ENCODE measurements at places on chromosomes 13 and 19.
A peak's percentile ranks its signal among the peaks of the same experiment; 100 is the strongest.

DNA sequence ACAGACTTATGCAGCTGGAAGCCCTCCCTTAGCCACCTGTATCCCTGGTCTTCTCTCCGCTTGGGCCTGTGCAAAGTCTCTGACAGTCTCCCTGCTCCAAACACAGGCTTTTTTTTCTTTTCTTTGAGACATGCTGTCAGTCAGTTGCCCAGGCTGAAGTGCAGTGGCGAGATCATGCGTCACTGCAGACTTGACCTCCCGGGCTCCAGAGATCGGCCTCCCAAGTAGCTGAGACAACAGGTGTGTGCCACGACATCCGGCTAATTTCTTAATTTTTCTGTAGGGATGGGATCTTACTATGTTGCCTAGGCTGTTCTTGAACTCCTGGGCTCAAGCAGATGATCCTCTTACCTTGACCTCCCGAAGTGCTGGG is 1.6 kb downstream of the MZF1 start:
- DNase-seq = no peak

- DNase-seq = peak; percentile 50
Observed at GRCh38 chr19:51098365-51099046, 9.7 kb downstream of the CTU1 start.

DNA sequence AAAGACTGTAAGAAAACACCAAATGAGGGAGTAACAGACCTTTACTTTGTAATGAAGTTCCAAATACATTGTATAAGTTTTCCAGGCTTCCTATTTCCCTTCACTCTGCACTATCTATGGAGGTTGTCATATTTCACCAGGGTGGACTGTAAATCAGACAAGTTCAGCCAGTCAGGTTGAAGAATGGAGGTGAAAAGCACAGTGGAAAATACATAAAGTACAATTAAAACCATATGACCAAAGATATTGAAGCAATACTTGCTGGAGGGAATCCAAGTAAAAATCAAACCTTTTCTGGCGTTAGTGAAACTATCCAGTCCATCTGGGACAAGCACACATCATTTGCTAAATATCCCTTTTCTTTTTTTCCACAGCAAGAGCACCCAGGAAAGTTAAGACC is 3.2 kb downstream of the LHFPL6 start:
- no peak for DNase-seq

- DNase-seq = peak; percentile 51
Observed at GRCh38 chr19:35318679-35319448, 10.1 kb upstream of the CD22 start.

- no peak for DNase-seq
Observed at GRCh38 chr13:46041419-46041839, 11.1 kb downstream of the ZC3H13 start.

GRCh38 chr13:65453982-65454381 is 1776.2 kb downstream of the PCDH9 start:
- DNase-seq = no peak

DNA sequence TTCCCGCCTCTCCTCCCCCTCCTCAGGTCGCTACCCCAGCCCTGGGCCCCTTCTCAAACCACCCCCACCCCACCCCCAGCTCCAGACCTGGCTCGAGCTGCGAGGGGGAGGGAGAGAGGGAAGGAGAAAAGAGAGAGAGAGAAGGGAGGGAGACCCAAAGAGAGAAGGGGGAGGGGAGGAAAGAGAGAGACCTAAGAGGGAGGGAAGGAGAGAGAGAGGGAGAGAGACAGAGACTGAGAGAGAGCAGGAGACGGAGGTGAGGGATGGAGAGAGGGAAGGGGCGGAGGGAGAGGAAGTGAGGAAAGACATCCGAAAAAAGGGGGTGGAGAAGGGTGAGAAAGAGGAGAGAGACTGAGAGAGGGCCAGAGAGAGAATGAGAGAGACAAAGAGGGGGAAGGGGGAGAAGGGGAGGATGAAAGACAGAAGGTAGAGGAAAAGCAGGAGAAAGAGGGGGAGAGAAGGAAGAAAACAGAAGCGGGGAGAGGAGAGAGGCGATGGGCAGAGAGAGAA is 2.0 kb upstream of the SPACA6 start:
- no peak for DNase-seq

DNA sequence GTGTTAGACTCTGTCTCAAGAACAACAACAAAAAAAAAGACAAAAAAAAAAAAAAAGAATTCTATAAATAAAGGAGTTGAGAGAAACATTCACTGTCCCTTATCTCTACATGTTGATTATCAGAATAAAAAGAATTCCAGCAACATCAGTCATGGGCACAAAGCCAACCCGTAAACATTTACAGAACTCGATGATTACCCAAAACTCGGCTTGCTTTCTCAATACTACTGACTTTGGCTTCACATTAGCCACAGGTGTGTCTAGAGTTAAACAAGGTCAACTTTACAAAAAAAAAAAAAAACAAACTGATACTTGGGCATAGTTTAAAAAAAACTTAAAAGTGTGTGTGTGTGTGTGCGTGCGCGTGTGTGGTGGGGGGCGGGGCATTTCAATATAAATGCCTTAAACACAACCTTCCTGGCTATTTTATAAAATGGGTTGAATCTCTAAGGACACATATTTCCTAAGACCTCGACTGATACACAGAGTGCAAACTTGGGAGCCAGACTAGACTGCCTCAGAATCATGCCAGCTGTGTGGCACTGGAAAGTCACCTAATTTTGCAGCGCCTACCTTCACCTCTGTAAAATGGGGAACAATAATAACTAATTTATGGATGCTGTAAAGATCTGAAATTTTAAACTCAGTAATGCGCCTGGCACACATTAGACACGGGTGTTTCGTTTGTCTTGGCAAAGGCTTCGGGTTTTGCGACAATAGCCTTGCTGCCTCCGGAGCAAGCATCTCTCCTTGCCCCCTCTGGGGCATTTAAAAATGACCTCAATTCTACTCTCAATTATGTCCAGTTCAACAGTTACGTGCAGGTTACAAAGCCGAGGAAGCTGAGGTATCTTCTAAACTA is 922 bp downstream of the EBPL start:
- DNase-seq = no peak

- DNase-seq = no peak
Observed at GRCh38 chr13:40963927-40964326, 55.2 kb downstream of the ELF1 start.

DNA sequence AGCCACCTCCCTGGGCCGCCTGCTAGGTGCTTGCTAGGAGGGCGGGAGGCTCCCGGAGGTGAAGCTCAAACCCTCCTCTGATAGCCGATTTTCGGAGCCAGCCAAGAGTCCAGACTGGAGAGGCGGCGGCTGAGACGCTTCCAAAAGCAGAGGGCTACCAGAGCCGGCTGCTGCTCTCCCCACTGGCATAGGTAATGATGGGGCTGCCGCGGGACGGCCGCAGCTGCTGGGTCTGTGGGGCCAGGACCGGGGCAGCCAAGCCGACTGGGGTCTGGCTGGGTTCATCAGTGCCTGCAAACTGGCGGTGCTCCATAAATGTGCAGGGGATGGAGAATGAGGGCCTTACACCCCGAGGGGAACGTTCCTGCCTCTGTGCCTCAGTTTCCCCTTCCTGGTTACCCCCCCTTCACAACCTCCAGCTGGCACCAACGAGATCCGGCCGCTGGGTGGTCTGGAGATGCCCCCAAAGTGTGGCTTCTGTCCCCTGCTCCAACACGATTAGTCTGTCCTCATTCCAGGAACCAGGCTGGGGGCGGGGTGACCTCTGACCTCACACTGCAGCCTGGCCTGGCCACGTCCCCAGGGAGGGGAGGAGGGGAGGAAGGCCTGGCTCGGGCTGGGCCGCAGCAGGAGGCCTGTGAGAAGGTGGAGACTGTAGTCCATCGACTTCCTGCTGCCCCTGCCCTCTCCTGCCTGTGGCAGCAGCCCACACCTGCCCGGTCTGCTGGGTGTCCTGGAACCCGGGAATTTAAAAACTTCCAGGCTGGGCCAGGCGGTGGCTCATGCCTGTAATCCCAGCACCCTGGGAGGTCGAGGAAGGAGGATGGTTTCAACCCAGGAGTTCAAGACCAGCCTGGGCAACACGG is 3.8 kb upstream of the WDR18 start:
- DNase-seq = no peak

DNA sequence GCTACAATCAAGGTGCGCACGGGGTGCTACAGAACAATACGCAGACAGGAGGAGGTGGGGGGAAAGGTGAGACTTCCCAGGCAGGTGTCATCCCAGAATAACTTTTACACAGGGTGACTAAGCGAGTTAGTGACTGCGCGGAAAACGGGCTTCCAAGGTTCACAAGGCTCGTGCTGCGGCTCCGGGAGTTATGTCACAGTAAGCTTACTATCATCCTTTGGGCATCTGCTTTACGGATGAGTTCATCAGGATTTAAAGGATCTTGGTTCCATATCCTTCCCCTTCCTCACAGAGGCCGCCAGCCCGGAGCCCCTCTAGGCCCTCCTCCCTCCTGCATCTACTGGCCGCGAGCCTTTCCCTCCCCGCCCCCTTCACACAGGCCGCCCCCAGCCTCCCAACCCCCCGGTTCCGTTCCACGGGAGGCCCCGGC is 474 bp upstream of the IFT88 start:
- no peak for DNase-seq

GRCh38 chr13:94978516-94978915 is 266.2 kb upstream of the SOX21 start:
- DNase-seq = no peak

- DNase-seq = no peak
Observed at GRCh38 chr19:10920288-10920655, 8.2 kb downstream of the YIPF2 start.

DNA sequence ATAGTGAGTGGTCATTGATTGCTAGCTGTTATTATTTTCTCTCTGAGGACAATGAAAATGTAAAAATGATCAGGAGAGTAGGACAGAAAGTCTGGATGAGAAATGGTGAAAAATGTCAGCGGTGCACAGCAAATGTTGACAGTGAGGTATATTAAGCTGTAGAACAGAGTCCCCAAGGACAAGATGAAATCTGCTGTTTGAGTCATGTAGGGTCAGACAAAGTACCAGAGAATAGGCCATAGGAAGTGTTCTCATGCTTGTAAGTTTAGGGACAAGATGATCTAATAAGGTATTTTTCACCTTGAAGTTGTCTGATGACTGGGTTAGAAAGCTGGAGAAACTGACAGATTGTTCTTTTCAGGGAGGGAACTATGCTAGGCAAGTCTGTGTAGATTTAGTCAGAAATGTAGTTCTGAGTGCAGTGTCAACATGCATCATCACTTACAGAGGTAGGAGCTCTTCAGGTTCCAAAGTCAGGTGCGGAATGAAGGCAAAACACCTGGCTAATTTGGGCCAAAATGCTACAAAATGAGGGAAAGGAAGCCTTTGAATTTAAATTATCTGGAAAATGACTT is 369.3 kb downstream of the DLEU7 start:
- no peak for DNase-seq

DNA sequence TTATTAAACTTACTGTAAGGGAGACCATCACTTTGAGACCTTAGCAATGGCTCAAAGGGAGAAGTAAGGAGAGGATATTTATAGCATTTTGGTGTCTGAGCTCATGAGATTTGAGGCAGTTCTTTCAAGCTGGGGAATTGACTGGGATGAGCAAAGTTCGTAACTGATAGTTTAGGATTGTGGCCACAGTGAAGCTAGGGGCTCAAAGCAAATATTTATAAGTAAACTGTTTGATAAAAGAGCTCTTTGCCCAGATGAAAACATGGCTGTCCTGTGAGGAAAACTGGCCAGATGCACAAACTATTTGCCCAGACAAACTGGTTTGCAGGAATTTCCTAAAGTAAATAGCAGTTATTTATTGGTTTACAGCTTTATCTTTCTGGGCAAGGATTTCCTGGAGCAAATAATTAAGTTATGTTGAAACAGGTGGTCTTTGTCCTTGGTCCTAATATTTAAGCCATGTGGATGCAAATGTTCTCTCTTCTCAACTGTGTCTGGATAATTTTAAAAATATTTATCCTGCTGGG is 59.7 kb upstream of the TMTC4 start:
- no peak for DNase-seq

GRCh38 chr19:13993590-13994300 is 12.4 kb downstream of the RFX1 start:
- no peak for DNase-seq

DNA sequence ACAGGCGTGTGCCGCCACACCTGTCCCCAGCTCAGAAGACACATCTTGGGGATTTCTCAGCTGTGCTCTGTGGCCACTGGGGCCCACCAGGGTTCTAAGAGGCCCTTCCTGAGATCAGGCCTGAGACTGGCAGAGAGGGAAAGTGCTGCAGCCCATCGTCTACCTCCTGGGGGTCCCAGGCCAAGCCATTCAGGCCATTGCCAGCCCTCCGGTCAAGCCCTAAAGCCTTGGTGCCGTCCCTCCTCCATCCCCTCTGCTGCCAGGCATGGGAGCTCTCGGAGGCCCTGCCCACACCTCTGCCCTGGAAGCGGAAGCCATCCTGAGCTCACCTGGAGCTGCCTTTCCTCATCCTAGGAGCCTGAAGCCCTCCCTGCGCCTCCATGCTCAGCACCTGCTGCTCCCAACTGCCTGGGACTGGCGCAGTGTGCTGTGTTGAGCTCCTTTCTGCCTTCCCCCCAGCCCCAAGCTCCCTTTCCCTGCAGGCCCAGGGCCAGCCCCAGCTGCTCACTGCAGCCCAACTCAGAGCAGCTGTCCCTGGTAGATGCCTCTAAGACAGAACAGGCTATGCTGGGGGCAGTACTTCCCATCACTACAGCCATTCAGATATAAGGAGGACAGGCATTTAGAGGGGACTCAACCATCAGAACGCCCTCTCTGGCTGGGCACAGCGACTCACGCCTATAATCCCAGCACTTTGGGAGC is 2.9 kb downstream of the SLC7A9 start:
- DNase-seq = no peak

DNA sequence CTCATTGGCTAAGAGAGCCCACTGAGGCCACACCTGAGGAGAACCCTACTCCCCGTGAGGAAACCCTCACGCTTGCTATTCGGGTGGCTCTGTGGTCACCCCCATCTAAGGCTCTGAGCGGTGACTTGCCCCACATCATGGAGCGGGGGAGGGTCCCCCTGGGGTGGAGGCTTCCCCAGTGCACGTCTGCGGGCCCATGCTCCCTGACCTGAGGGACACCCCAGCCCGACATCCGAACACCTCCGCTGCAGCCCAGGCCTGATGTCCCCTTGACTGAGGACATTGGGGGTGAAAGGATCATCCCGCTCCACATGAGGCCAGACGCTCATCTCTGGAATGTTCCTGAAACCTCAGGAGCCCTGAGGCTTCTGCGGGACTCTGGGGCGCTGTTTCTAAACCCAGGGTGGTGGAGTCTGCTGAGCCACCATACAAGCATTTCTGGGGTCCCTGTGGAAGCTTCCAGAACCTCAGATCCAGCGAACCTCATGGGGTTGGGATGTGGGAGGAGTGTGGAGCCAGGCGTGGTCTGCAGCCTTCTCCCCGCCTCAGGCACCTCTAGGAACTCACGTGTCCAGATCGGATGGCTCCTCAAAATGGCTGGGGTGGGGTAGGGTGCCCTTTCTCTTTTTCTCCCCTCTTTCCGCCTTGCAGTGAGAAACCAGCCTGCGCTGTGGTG is 19.9 kb downstream of the TMED1 start:
- DNase-seq = no peak

DNA sequence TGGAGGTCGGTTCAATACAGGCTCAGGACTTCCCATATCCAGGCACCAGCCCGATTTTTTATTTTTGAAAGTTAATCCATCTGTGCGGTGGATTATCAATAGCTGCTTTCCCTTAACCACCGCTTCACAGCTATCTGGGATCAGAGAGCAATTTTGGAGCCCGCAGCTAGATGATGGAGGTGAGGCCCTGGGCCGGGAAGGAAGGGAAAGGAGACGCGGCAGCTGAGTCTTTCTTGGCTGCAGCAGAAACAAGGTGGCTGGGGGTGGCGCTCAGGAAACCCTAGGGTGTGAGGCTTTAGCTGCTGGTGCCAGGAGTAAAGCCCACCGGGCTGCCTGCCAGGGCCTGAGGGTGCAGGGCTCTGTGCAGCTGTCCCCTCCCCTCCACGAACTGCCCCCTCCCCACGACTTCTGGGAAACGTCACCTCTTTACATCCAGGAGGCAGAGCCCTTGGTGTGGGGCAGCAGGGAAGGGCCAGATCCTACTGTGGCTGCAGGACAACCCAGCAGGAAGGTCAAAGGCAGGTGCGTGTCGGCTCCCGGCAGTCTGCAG is 307.0 kb downstream of the ZNF536 start:
- DNase-seq = no peak

All from activated CD4-positive, alpha-beta memory T cell treated with anti-CD3 and anti-CD28 coated beads for 36 hours (primary cell).